ENCODE measurements at places on chromosomes 3 and 15.

DNA sequence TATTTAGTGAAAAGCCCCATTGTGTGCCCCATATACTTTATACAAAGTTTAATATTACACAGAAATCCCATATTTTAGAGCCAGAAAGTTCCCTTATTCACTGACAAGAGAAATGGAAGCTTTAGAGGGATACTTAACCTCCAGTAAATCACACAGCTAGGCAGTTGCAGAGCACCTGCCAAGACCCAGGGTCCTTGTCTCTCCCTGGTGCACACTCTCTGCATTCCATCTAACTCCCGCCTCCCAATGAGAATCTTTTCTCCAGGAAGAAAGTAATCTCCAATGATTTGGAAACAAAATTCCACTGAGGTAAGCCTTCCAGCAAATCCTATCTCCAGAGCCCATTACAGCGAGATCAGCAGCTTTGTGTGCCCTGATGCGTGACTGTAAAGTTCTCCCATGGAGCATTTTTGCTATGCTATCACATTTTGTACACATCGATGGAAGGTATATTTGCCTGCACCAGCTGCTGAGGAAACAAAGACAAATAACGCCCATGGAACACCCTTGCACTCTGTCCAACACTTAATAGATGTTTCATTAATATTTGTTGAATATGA lies 41.4 kb downstream of the ULK4 start:
- no peak for DNase-seq

DNA sequence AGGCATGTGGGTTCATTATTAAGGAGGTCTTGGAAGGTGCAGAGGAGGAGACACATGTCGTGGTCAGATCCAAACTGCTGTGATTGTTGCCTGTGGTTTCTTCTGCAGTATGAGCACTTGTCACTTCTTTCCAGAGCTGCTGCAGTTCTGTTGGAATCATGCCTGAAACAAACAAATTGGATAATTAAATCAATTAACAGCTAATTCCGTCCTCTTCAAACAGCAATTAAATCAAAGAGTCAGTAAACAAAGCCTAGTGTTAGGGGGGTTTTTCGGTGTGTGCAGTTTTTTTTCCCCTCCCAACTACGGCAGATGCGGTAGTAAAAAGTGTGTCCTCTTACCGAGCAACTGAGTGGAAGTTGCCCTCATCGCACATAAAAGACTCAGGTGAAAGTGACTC lies 542.2 kb downstream of the FOXP1 start:
- no peak for DNase-seq

- DNase-seq, result no peak
These were observed 1.5 kb downstream of the UBE2Q2 start for GRCh38 chr15:75844629-75845335.

DNA sequence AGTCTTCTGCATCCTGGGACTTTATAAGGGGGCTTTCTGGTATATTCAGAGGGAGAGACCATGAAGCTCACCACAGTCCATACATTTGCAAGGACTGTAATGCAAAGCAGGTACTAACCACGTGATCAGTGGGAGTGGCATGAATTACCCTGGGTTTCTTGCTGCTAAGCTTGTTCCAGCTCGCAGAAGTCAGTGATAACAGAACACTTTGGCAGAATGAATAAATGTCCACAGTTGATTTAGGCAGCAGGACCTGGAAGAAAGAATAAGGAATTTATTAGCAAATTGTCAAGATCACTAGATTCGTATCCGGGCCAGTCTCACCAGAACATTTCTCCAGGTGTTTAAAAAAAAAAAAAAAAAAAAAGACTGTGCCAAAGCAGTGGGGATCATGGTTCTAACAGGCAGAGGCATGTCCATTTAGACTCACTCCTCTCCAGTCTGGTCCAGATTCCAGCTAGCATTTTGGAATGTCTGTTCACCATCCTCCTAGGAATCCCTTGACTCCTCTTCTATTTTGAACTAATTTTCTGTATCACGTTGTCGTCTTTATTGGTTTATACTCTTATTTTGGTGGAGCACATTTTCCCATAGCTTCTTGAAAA lies 24.5 kb downstream of the HHLA2 start:
- no peak for DNase-seq

DNA sequence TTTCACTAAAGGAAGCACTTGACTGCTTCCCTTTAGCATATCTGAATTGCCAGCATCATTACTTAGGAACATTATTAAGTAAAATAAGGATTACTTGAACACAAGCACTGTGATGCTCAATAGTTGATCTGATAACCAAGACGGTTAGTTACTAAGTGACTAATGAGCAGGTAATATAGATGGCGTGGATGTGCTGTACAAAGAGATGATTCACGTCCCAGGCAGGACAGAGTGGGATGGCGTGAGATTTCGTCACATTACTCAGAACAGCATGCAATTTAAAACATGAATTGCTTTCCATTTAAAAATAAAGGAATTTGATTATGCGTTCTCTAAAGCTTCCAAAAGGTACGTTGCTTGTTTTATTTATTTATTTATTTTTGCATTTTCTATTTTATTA lies 240.0 kb upstream of the ARHGEF26 start:
- DNase-seq, result no peak

DNA sequence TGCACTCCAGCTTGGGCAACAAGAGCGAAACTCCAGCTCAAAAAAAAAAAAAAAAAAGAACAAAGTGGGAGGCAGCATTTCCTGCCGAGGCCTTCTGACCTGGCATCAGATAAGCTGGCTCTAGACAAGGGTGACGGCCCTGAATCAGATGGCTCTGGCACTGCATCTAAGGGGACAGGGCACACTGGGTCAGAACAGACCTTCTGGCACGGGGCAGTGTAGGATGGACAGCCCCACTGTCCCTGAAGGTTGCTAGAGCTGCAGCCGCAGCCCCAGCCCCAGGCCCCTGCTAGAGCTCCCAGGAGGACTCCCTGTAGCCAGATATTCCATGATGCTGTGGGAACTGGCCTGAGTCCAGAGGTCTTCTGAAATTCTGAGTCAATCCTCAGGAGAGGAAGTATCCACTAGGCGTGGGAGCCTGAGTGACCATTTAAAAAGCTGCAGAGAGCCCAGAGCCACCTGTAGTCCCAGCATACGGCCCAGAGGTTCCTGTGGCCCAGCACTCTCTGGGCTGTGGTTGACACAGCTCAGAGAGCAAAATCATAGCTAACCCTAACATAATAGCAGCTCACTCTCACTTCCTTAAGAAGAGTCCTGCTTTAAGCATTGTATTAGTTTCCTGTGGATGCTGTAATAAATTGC lies 69.2 kb upstream of the MFGE8 start:
- DNase-seq, result no peak

- DNase-seq, result no peak
These were observed 138.8 kb upstream of the TLE3 start for GRCh38 chr15:70236341-70237086.

DNA sequence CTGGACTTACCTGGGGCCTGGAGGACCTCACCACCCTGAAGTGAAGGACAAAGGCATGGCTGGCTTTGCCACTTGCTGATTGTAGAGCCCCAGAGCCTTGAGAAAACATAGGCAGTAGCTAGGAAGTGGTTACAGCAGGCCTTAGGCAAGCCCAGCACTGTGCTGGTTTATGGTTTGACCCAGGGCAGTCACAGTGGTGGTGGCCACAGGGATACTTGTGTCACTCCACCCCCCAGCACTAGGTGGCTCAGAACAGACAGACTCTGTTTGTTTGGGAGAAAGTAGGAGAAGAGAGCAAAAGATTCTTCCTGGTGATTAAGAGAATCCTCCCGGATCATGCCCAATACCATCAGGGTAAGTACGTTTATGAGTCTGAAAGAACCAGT lies 13.2 kb upstream of the COL8A1 start:
- DNase-seq, result no peak

GRCh38 chr15:23642413-23643044 lies 5.1 kb downstream of the MAGEL2 start:
- DNase-seq, result no peak

DNA sequence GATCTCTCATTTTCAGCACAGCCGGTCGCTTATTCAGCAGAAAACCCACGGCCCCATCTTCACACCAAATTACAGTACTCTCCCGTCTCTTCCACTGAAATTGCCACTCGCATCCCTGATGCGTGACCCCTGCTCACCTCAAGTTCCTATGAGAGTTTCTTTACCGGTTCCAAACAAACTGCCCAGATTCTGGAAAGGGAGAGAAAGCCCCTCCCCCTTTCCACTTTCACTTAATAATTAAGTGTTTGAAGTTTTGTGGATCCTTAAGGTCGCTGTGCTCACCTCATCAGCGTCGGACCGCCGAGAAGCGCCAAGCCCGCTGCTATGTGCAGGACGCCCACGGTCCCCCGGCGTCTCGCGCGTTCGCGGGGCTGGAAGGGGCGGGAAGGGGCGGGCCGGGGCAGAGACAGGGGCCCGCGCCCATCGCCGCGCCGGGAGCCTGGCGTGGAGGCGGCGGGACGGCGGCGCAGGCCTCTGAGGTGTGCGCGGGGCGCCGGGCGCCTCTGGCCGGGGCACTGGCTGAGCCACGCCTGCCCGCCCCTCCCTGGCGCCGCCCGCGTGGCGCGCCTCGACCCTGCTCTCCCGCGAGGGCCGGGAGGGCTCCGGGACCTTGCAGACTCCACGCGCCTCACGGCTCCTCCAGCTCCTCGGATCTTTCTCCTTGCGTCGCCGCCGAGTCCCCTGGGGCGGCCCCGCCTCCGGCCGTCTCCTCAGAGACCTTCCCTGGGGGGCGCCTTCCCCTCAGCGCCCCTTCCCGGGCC lies at the start of gene GPR156:
GPR156 (minus strand) TSS at position 476 of the 761 bp plus-strand sequence. CDS start 41,124 bp downstream, outside the sequence.
- no peak for DNase-seq

DNA sequence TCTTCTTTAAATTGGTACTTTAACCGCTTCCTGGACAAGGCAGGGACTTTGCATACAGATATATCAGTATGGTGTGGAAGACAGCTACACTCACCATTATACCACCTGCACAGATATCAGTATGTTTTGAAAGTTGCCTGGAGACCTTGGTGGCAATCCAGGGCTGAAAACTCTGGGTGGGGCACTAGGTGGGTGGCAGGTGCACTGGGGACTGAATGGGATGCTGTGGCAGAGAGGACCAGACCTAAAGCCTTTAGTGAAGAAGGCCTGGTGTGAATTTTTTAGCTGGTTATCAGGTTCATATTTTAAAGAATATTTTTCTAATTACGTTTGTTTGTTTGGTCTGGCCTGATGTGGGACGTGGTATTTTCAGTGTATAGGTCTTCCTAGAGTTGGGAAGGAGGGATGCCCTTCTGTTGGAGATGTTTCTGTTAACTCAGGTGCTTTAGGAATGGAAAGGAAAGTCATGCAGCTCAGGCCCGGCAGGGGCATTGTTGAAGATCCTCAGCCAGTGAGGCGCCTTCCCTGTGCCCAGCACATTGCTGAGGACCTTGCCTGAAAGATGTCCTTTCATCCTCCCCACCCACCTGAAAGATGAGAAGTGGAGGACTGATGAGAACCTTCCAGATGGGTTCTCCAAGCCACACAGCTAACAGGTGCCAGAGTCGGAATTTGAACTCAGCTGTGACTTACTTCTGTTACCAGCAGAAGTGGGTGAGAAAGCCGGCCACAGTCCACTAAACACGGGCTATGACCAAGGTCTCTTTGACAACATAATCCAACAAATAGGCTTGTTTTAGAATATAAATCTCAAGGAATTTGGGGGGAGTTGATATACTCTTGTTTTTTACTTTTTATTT lies 77.3 kb downstream of the APBA2 start:
- no peak for DNase-seq

DNA sequence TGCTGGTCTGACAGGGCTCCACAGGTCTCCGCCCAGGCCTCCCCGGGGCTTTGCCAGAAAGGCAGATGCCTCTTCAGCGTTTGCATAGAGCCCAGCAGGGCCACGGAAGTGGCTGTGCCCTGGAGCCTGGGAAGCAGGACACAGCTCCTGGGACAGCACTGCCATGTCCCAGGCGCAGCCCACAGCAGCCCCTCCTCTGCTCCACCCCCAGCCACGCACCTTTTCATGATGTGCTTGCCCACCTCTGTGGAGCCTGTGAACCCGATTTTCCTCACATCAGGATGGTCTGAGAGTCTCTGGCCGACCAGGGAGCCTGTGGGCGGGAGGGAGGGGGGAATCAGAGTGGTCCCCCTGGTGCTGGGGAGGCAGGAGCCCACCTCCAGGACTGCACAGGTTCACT lies 33.9 kb upstream of the SLC41A3 start:
- no peak for DNase-seq

DNA sequence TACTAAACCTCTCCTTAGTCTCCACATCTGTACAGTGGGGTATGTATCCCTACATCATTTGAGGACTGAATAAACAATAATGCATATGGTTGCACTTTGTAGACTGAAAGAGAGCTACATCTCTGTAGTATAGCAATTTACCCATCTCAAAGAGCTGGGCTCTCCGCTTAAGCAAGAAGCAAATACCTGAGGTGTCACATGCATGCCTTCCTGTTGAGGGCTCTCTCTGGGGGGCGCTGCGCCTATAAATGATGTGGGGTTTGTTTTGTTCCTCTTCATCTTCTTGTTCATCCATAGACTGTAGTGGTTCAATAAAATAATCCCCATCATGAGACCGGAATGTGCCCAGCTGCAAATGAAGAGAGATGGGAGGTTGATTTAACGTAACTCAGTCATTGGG lies 6.8 kb downstream of the ADAMTS9 start:
- no peak for DNase-seq

GRCh38 chr3:99523431-99524127 lies 114.8 kb upstream of the COL8A1 start:
- DNase-seq, result no peak
